ENCODE measurements at places on chromosomes 11 and 22.
A peak's percentile ranks its signal among the peaks of the same experiment; 100 is the strongest.

DNA sequence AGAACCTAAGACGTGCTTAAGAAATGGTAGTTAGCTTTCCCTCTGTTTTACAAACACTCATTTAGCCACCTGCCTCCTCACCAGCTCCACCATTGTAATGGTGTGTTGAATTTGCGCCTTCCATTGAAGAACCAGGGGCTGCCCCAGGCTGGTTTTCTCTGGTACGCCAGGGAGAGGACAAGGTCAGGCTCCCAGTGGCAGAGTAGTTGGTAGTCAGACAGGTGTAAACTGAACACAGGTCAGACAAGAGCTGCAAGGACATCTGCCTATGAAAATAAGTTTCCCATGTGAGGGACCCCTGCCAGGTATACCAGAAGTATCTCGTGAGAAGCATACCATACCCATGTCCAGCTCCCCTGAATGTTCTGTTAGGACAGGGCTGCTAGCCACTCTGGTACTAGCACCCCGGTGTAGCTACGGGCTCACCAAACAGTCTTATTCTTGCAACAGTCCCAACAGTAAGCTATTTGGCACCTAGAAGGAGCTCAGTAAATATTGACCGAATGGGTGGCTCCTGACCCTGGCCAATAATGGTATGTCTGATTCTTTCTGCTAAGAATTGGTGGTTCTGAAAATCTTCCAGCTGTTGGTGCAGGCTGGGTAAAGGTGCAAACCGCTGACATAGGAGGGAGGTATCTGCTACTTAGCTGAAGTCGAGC, 359.0 kb downstream of the LARGE1 start:
- DNase-seq = no peak

DNA sequence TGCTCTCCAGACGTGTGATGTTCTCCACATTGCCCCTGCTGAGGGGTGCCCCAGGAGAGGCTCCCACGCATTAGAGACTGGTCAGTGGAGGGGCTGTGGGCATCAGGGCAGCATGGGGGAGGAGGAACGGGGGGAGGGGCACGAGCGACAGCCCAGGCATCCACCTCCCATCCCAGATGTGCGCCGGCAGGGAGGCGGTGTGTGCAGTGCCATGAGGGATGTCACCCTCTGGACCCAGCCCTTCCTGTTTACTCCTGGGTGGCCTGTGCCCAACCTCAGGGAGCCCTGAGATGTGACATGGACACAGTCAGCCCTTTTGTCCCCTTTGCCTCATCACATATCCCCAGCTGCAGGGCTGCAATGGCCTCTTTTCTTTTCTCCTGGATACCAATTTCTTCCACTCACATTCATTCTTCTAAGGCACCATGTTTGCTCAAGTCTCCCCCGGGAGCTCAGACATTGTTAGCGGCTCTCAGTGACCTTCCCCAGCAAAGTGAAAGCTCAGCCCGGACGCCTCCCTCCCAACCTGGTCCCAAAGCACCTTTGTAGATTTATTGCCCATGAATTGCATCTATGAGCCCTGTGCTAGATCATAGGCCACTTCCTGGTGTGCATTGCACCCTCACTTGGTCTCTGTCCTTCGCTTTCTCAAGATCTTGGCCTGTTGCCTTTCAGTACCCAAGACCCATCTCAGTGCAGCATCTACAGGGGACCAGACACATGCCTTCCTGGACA, 150.6 kb downstream of the CEP164 start:
- DNase-seq = no peak

DNA sequence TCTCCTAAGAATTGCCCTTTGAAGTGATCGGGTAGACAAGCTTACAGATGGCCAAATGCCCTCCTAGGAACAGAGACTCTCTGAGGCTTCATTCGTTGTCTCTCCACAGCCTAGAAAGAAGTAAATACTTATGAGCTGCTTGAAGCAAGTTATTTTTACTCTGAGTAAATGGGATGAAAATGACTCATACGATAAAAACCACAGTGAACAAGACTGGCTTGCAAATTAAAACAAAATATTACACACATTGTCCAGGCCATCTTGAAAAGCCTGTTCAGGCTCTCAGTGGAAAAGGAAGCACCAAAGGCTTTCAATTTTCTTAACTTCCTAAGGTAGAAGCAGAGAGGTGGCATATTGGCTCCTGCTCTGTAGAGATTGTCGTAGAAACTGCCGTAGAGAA, 294.2 kb downstream of the NELL1 start:
- no peak for DNase-seq

- DNase-seq = no peak
Observed at GRCh38 chr22:35311551-35311999, 11.9 kb downstream of the TOM1 start.

DNA sequence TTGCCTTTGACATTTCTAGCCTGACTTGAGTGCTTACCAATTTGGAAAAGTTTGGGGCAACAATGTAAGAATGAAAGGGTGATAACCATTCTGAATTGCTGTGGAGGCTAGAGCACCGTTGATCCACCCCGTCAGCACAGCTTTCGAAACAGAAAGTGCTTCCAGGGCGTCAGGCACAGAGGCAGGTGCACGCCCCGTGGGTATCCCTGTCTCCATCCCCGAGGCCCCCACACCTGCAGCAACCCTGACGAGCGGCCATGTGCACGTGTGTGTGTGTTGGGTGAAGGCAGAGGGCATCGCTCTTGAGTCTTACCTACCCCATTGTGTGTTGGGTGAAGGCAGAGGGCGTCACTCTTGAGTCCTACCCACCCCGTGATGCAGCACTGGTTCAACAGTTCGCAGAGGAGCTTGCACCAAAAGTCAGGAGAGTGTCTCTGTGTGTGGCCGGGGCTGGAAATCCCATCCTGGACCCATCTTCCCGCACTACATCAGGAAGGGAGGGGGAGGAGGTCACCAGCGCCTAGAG, 404.5 kb downstream of the BRD1 start:
- DNase-seq = no peak

GRCh38 chr11:88522624-88523385, 185.3 kb upstream of the CTSC start:
- no peak for DNase-seq

DNA sequence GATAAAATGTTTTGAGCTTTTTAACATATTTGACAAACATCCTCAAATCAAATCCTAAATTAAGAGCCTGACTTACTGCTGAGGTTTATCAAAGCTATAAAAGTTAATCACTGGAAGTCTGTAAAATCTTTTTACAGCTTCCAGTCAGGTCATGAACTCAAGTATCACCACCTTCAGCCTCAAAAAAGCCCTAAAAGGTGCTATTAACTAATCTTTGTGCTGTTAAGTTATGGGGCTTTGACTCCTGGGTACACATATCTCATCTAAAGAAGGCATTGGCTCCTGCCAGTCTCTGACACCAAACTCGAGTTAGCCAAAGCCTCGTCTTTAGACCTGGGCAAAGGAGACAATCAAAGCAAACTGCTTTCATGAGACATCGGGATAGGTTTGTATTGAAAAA, 34.0 kb upstream of the CBX6 start:
- DNase-seq = no peak

- no peak for DNase-seq
Observed at GRCh38 chr11:61164606-61165424, 3.6 kb upstream of the VPS37C start.

DNA sequence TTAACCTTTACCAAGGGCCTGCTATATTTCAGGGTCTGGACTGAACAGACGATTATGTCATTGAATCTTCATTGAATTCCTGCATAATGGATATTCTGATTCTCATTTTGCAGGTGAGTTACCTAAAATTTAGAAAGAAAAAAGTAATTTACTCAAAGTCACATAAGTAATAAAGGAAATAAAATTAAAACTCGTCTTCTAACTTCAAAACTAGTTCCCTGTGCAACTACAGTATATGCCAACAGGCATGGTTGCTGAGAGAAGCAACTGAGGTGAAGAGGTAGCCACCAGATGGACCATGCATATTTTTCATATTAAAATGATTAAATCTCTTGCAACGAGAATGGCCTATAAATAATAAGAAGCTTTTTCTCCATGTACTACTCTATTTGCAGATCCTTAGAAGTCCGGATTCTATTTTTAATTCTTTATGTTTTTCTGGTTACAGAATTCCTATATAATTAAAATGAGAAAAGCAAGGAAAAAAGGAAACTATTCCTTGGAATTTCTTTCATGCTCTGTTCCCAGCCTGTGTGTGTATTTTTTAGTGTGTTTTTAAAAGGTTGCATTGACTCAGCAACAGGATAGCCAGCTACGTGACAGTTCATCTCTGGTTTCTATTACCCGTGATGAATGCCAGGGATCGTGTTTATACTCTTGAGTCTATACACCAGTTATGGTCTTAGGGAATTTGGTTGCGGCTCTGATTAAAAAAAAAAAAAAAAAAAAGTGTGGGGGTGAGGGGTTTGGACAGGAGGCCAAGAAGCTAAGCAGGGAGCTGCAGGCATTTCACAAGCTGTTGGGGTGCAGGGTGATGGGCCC, 186.8 kb downstream of the ETS1 start:
- no peak for DNase-seq

- DNase-seq = no peak
Observed at GRCh38 chr11:117535850-117536411, 208.3 kb downstream of the CEP164 start.

GRCh38 chr22:20464912-20465758, 27.5 kb upstream of the SCARF2 start:
- DNase-seq = no peak

DNA sequence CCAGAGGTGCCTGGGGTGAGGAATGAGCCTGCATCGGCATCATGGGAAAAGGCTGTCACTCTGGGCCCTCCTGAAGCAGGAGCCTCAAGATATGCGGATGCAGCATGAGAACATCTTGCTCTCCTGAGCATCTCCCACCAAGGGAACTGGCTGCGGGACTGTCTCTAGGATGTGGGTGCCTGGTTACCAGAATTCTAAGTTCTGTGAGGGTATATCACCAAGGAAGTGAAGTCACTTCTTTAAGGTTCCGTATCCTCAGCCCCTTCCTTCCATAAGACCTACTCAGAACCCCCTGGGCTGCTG, 86.9 kb downstream of the GGTLC2 start:
- DNase-seq = no peak

DNA sequence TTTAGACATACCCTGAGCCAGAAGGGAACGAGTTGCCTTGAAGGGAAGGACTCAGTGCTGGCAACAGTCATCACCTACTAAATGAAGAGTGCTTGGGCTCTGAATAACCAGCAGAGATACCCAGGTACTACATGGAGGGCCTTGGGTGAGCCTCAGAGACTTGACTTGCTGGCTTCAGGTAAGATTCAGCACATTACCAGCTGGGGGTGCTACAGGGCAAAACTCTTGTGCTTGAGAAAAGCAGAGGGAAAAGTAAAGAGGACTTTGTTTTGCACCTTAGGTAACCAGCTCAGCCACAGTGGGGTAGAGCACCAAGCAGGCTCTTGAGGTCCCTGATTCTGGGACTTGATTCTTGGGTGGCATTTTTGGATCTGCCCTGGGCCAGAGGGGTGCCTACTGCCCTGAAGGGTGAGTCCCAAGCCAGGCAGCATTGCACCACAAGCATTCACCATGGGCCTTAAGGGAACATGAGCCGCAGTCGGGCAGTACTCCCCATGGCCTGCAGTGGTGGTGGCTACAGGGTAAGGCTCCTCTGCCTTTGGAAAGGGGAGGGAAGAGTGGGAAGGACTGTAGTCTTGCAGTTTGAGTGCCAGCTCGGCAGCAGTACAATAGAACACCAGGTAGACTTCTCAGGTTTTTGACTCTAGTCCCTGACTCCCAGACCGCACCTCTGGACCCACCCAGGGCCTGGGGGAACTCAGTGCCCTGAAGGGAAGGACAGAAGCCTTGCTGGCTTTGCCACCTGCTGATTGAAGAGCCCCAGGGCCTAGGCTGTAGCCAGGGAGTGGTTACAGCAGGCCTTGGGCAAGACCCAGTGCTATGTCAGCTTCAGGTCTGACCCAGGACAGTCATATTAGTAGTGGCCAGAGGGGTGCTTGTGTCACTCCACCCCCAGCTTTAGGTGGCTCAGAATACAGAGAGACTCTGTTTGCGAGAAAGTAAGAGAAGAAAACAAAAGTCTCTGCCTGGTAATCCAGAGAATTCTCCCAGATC, 22.7 kb upstream of the PLEKHA7 start:
- no peak for DNase-seq

DNA sequence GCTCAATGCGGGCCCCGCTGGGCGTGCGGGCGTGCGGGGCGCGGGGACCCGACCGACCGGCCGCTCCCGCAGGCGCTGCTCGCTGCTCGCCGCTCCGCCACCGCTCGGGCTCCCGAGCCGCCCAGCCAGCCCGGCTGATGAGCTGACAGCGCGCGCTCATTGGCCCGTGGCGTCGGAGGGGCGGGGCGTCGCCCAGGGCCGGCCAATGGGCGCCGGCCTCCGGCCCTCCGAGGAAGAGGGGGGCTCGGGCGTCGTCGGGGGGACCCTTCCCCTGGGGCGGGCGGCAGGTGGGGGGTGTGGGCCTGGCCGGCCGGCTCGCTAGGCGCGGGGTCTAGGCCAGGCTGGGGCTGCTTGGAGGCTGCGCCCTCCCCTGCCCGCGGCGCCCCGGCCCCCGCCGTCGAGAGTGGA, at the start of gene SCUBE1:
Gene SCUBE1 (minus strand): TSS at position 111 of the 408 bp plus-strand sequence. CDS start 111 bp downstream, outside the sequence.
- DNase-seq = peak; percentile 34

GRCh38 chr22:48416396-48417224, 1411.1 kb downstream of the BRD1 start:
- no peak for DNase-seq

DNA sequence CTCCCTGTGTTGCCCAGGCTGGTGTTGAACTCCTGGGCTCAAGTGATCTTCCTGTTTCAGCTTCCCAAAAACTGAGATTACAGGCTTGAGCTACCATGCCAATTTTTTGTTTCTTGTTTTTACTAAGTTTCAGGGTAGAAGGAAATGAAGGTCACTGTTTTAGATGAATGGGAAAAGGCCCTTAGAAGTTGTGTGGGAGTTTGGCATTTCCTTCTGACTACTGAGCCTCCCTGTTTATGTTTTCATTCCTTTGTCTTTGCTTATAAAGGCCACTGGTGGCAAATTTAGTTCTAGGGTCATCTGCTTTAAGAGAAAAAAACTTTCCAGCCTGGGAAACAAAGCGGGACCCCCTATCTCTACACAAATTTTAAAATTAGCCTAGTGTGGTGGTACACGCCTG, 22.1 kb downstream of the SRPRA start:
- no peak for DNase-seq

- DNase-seq = no peak
Observed at GRCh38 chr11:78256962-78257361, 68.2 kb downstream of the USP35 start.

- DNase-seq = no peak
Observed at GRCh38 chr11:131522851-131523250, 152.4 kb downstream of the NTM start.

DNA sequence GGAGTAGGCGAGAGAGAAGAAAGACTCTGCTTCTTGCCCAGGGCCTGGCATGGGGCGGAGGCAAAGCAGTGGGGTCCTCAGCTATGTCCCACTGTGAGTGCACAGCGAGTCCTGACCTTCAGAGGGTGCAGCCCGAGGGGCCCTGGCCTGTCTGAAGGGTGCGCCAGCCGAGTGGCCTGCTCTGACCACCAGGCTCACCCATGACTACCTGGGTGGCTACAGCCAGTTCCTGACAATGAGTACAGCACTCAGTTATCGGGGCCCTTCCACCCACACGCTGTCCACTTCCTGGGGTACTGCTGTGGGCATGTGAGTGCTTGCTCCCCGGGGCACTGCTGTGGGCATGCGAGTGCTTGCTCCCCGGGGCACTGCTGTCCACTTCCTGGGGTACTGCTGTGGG, 74.1 kb upstream of the B3GAT1 start:
- no peak for DNase-seq

All from activated T-cell treated with anti-CD3 and anti-CD28 coated beads for 24 hours (primary cell).